ENCODE measurements at places on chromosomes 2 and 18.

- H3K27ac ChIP-seq = no peak overlapping the region
- H3K27me3 ChIP-seq = no peaks in the 10 kb centered on the region
Observed at GRCh38 chr2:86315084-86315483, 22.3 kb downstream of the REEP1 start.

DNA sequence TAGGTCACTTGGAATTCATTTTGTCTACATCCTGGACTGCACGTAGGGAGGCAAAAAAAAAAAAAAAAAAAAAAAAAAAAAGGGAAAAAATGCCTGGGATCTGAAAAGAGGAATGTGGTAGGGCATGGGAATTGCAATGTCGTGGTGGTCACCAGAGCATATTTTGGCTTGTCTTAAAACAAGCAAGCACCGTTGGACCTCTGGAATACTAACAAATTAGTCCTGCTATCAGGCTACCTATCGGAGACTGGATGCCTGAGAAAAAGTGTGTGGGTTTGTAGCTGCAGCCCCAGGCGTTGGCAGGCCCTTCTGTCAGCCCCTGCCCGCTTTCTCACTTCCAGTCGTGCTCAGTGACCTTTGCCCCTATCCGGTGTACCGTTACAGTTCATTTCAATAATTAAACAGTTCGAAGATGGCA is 588.5 kb upstream of the ZEB2 start:
- H3K36me3 ChIP-seq = no peaks in the 10 kb centered on the region
- H3K27me3 ChIP-seq = no peaks in the 10 kb centered on the region
- H3K4me1 ChIP-seq = no peaks in the 10 kb centered on the region
- DNase-seq = no peak
- no peak overlapping the region for H3K27ac ChIP-seq

- no peak for DNase-seq
- H3K4me3 ChIP-seq = no peak overlapping the region
- H3K27ac ChIP-seq = no peak overlapping the region
- H3K27me3 ChIP-seq = peaks cover 3% of the 10 kb centered on the region
Observed at GRCh38 chr2:26523750-26524149, 45.8 kb upstream of the OTOF start.

- H3K4me3 ChIP-seq = no peak overlapping the region
- H3K4me1 ChIP-seq = no peaks in the 10 kb centered on the region
- H3K36me3 ChIP-seq = no peaks in the 10 kb centered on the region
- no peak overlapping the region for H3K27ac ChIP-seq
- no peak for DNase-seq
Observed at GRCh38 chr2:117745537-117745936, 69.0 kb upstream of the DDX18 start.

- no peak overlapping the region for H3K27ac ChIP-seq
- H3K27me3 ChIP-seq = no peaks in the 10 kb centered on the region
- H3K4me3 ChIP-seq = no peak overlapping the region
Observed at GRCh38 chr2:233051241-233052149, 8.6 kb upstream of the INPP5D start.

DNA sequence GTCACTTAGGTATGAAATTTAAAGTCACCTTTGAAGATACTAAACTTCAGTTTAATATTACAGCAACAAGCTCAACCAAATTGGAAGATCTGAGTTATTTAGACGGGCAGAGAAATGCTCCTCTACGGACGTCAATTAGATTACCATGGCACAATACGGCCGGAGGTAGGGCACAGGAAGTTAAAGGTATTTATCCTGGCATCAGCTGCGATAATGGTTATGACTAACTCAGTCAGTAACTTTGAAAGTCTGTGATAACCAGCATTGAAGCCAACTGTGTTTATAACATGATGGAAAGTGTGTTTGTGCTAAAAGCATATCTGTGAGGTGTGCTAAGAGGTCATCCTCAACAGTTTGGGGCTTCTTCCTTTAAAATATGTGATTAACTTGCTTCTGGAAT is 117.3 kb downstream of the WDSUB1 start:
- no peak overlapping the region for H3K4me3 ChIP-seq
- H3K27ac ChIP-seq = no peak overlapping the region
- H3K4me1 ChIP-seq = no peaks in the 10 kb centered on the region
- no peaks in the 10 kb centered on the region for H3K36me3 ChIP-seq
- no peak for DNase-seq

DNA sequence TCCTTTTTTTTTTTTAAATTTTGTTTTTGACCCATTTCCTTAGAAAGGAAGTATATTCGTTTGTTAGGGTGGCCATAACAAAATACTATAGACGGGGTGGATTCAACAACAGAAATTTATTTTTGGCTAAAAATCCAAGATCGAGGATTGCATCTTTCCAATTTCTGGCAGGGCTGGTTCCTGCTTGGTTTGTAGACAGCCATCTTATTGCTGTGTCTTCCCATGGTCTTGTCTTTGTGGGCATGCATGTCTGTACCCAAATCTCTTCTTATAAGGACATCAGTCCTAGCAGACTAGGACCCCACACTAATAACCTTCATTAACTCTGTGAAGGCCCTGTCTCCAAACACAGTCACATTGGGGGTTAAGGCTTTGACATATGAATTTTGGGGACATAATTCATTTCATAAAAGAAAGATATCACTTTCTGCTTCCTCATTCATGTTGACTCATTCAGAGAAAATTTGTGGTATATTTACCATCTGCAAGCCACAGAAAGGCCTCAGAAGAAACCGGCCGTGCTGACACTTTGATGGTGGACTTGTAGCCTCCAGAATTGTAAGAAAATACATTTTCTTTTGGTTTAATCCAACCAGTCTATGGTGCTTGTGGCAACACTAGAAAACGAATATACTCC is 262.1 kb downstream of the LPIN1 start:
- no peak for DNase-seq
- no peak overlapping the region for H3K4me3 ChIP-seq
- H3K4me1 ChIP-seq = peaks cover 18% of the 10 kb centered on the region
- peaks cover 11% of the 10 kb centered on the region for H3K27me3 ChIP-seq

- H3K27me3 ChIP-seq = no peaks in the 10 kb centered on the region
- DNase-seq = no peak
- no peak overlapping the region for H3K27ac ChIP-seq
- no peaks in the 10 kb centered on the region for H3K36me3 ChIP-seq
Observed at GRCh38 chr2:46776687-46777327, 138.8 kb downstream of the MCFD2 start.

DNA sequence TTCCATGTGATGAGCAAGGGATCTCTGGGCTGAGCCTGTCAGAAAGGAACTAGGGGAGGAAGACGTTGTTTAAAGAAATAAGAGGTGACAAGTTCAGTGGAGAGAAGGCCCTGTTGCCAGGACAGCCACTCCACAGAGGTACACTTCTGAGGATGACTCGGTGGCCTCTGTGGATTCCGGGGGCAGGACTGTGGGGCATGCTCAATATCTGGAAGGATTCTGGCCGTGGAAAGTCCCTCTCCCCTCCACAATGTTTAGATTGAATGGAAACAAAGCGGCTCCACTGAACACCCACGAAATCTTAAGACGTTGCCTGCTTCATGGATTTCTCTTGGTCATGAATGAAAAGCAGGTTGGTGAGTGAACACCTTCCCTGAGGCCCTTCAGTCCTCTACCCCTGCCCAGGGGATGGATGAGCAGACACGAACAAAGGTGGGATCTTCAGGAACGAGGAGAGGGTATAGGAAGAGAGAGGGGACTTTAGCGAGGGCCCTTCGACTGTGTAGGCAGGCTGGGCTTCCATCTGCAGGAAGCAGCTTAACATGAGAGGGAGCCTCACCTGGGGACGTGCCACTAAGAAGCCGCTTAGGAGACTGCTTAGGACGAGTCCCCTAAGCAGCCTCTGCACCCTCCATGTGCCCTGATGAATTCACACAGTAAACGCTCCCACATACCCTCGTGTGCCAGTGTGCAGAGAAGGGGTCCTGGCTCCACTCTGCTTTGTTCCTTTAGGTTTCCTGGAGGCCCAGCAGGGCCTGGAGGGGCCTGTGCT is 1.9 kb downstream of the NTSR2 start:
- H3K4me1 ChIP-seq = no peaks in the 10 kb centered on the region

DNA sequence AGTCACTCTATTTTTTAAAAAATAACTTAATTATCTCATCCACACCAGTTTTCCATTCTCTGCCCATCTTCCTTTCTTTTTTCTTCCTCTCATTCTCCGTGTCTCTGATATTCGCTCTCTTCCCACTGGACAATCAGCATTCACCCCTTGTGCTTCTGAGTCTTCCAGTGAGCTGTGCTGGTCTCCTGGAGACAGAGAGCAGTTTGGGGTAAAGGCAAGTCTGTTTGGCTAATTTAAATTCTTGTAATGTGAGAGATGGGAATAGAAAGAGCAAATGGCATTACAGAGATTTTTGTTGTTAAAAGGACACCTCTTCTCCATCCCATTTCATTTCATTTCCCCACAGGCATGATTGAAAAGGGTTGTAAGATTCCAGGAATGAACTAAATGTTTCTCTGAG is 107.5 kb downstream of the DTNA start:
- H3K27me3 ChIP-seq = no peaks in the 10 kb centered on the region
- no peaks in the 10 kb centered on the region for H3K36me3 ChIP-seq
- no peak for DNase-seq
- H3K27ac ChIP-seq = no peak overlapping the region
- H3K4me1 ChIP-seq = no peaks in the 10 kb centered on the region

- H3K36me3 ChIP-seq = no peaks in the 10 kb centered on the region
- no peaks in the 10 kb centered on the region for H3K27me3 ChIP-seq
- H3K4me1 ChIP-seq = no peaks in the 10 kb centered on the region
- DNase-seq = no peak
- no peak overlapping the region for H3K4me3 ChIP-seq
Observed at GRCh38 chr18:8050616-8051329, 483.7 kb downstream of the PTPRM start.

DNA sequence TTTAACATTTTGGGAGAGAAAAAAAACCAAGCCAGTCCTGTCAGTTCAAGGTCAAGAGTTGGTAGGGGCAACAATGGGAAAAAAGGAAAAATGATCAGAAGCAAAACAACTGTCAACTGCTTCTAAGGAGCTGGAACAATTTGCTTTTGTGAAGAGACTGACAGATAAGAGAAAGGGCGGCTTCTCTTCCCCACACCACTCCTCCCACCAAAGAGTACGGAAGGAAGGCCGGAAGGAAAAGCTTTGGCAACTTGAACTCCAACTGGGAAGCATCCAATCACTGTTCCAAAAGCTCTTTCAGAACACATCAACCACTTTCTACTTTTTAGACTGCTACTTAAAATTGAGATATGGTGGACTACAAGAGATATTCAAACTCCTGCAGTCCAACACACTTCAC is 57.8 kb upstream of the NFU1 start:
- DNase-seq = no peak
- H3K4me3 ChIP-seq = no peak overlapping the region

All from CD8-positive, alpha-beta memory T cell (primary cell).